ENCODE measurements at places on chromosomes 5 and 9.

DNA sequence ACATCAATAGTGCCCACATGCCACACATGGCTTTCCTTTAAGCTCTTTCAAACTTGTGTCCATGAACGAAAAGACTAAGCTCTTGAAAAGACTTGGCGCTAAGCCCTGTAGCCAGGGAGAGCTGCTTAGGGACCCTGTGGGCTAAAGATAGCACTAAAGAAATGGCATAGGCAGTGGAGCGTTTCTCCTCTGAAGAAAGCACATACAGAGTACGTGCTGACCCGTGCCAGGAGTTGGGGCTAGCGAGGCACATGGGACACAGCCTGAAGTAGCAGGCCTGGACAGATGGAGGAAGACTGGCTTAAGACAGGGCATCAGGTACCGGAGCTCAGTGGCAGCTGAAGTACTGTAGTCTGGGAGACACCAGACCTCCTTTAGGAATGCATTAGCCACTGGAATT, 39.7 kb downstream of the ADGRV1 start:
- peak; percentile 56 for DNase-seq

- DNase-seq, result no peak
Measured at GRCh38 chr5:175573493-175574269, 84.2 kb upstream of the HRH2 start.

DNA sequence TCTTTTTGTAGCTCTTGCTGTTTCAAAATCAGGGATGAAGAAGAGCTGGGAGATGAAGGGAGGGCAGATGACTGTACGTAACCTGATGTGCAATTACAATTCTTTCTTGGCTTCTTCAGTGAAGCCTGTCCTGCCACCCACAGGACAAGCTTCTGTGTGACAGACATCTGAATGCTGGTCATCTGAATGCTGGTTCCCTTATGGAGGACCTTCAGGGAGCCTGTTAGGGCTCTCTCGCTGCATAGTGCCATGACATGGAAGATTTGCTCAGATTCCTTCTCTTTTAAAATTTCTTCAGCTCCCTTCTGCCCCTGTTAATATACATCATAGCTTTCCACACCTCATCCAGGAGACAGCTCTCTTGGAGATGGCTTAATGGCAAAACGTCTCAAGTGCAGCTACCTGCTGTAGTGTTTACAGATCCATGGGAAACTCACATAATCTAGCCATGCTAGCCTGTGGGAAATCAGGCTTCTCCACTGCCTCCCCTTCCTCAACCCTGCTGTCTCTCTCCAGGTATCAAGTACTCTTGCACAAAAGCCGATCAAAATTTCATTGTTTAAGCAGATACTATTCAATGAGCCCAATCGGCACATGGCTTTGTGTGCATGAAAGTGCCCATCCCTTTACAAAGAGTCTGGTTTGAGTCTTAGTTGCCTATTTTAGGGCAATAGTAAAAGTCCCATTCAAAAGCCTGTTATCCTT, 134.6 kb downstream of the RAB3C start:
- DNase-seq, result no peak

DNA sequence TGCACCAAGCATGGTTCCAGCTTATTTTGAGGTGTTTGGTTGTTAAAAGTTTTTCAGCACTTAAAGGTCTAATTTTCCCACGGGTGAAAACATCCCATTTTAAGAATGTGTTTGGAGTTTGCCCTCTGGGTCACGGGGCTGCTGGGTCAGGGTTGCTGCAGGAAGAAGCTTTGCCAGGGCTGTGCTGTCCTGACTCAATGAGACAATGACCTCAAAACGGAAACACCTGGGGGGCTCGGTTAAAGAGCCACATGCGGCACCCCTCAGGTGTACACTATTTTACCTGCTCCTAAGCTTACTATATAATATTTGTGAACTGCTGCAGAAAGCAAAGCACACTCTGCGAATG, 27.6 kb downstream of the UBE2QL1 start:
- no peak for DNase-seq

Data from NCI-H446 (cell line).